ENCODE measurements at places on chromosomes 3 and 15. TPM values are rescaled to one million over a fixed set of nuclear protein-coding genes. Genes with fewer than 3 reads are reported as not detected.

Gene ZNF197
- 11.4 TPM for total RNA-seq

Gene TRIM71
- total RNA-seq, result not detected

Gene ANKRD34C
- not detected for total RNA-seq

Gene CSTA
- total RNA-seq, result not detected

Gene BFSP2
- not detected for total RNA-seq

Gene ERC2
- total RNA-seq, result 0.79 TPM

Gene CCR8
- total RNA-seq, result not detected

Gene PARP15
- total RNA-seq, result 0.17 TPM

Gene PLCB2
- total RNA-seq, result under 0.01 TPM

Gene GHSR
- total RNA-seq, result not detected

Gene OXTR
- 5.3 TPM for total RNA-seq

Gene PLD1
- total RNA-seq, result 88.7 TPM

Gene PHC3
- total RNA-seq, result 21.1 TPM

Gene GOLGA8F
- 0.05 TPM for total RNA-seq

Gene TAMM41
- total RNA-seq, result 7.0 TPM

Gene ILDR1
- total RNA-seq, result not detected

Gene LRRC31
- total RNA-seq, result not detected

Gene P2RY14
- total RNA-seq, result not detected

Gene MKRN3
- 0.88 TPM for total RNA-seq
